Activated T-cell treated with anti-CD3 and anti-CD28 coated beads, Interleukin-2, amount 50 U/mL, for 72 hours (primary cell): ENCODE measurements at places on chromosomes 3 and 15. TPM values are rescaled to one million over a fixed set of nuclear protein-coding genes. Genes with fewer than 3 reads are reported as not detected.

DNA sequence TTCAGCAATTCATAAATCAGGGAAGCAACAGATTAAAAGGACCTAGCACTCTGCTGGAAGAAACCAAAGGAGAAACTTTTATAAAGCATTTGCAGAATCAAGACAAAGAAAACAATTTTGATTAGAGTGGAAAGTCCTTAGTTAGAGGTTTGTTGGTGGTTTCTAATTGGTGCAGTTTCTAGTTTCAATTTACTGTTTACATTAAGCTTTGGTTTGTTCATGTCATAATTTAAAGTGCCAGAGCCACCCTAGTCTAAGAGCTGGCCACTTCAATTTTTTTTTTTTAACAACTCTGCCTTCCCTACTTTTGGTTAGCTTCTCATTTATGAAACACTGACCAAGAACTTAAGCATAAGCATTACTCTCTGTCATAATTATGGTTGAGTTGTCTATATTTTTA is 1428.2 kb upstream of the GBE1 start:
- no peak for DNase-seq

DNA sequence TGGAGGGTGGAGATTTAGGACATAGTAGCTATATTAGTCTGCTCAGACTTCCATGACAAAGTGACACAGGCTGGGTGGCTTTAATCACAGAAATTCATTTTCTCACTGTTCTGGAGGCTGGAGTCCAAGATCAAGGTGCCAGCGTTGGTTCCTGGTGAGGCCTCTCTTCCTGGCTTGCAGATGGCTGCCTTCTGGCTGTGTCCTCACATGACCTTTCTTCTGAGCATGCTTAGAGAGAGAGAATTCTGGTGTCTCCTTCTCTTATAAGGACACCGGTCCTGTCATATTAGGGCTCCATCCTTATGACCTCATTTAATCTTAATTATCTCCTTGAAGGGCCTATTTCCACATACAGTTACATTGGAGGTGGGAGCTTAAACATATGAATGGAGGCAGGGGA is 14.9 kb upstream of the SHC4 start:
- DNase-seq = no peak

- DNase-seq = no peak
Observed at GRCh38 chr3:72655131-72655551, 193.1 kb downstream of the SHQ1 start.

DNA sequence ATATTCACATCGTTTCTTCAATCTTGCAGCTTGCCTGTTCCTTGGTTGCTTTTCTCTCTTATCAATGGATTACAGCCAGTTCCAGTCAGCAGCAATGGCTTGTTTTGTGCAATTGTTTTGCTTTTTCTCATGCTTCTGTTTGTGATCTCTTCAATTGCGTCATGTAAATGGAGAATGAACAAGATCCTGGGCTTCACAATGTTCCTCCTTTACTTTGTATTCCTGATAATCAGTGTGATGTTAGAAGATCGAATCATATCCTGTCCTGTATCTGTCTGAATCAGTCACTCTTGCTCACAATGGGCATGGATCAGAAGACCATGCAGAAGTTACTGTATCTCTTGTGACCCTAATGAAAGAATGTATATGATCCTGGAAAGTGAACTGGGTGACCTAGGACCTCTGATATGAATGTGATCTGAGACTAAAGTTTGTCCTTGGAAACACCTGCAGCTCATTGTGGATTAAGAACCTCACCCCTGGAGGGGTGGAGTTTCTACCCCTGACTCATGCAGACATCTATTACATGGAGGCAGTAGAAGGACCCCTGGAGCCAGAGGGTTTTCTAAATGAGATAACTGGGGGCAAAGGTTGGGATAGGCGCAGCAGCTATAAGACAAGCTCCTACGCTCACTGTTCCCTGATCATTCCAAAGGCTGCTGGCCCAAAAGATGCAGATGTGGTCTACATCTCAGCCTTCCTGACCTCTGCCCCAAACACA is 32.2 kb downstream of the SLC24A1 start:
- DNase-seq = no peak

DNA sequence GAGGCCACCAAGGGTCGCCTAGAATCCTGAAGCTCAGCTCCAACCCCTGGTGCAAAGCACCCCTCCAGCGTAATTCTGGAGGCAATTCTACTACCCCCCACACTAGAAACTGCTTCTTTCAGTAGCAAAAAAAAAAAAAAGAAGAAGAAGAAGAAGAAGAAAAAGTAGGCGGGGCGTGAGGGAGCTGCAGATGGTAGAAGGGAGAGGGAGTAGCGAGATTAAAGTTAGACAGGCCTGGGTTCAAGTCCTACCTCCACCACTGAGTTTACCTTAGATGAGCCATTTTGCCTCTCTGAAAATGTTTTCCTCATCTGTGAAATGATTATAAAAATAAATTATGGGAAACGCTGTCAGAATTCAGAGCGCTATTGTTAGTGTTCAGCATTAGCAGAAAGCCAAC is 913 bp downstream of the FAM174B start:
- no peak for DNase-seq

GRCh38 chr15:89397653-89398023 is 63.0 kb upstream of the POLG start:
- DNase-seq = no peak

DNA sequence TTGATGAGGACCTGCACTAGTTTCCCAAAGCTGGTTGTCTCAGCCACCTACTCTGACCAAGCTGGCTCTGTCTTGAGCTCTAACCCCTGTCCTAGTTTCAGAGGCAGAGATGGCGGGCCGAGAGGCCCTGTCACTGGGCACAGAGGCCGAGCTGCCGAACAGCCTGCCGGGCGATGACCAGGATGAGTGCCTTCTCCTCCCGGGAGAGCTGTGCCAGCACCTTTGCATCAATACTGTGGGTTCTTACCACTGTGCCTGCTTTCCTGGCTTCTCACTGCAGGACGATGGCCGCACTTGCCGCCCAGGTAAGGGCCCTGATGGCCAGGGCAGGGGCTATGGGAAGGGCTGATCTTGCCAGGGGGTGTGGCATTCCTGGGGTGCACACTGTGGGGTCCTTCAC is 69.1 kb downstream of the FBLN2 start:
- no peak for DNase-seq

- no peak for DNase-seq
Observed at GRCh38 chr3:96960661-96961330, 146.4 kb downstream of the EPHA6 start.

GRCh38 chr15:66900586-66901310 is 164.7 kb upstream of the SMAD3 start:
- DNase-seq = no peak

GRCh38 chr3:81713031-81713430 is 48.4 kb downstream of the GBE1 start:
- DNase-seq = no peak

DNA sequence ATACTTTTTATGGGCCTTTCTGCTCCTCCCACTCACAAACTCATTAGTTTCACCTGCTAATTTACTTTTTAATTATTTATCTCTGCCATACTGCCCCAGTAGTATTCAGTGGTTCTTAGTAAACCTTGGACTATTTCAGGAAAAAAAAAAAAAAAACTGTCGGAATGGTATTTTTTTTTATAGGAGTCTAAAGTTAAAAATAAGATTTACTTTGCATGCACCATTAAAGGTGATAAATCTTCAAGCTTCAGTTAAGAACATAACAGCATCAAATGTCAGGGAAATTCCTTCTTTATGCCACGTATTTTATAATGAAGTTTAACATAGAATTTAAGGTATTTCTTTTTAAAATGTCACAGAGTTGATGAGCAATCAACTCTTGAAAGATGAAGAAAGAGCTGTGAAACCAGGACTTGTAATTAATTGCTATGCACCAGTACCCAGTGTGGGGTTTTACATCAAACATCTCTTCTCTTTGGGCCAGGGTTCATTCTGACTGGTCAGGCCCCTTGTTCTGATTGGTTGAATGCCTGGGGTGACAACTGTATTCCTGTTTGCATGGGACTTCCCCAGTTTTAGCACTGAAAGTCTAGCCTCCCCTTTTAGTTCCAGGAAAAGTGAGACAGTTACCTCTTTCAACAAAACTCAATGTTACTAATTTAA is 40.3 kb upstream of the PTPRG start:
- peak; percentile 66 for DNase-seq

DNA sequence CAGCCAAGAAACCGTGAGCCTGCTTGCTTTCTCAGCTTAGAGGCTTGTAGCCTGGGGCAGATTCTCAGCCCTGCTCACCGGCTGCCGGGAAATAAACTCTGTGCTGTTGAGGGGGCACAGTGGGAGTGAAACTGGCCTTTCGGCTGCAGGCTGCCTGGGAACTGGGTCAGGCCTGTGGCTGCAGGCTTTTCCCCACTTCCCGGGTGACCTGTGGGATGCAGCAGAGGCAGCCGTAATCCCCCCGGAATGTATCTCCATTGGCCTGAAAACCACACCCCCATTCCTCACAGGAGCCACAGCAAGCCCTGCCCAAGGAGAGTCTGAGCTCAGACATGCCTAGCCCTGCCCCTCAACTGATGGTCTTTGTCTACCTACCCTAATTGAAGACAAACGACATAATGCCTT is 110.9 kb downstream of the STXBP5L start:
- no peak for DNase-seq

GRCh38 chr3:198017090-198017489 is 57.1 kb downstream of the LMLN start:
- DNase-seq = no peak

DNA sequence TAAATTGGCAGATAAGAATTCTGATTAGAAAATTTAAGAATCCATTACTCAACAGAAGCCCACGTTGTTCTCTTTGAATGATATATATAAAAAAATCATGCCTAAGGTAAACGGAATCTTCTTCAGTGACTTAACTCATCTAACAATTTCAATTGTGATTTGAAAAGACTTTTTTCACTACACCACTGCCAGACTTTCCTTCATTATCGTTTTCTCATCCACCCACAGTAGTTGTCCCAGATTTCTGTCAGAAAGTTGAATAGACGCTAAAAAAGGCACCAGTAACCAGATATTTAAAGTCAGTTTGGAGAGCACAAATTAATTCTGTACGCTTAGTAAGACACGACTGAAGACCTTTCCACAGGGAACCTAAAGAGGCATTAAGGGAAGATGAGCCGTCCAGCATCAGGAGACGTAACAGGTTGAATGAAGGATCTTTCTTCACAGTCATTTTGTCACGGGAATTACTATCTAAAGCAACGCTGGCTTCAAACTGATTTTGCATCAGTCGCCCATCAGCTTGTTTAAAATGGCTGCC is 1.3 kb downstream of the HIGD1A start:
- no peak for DNase-seq

DNA sequence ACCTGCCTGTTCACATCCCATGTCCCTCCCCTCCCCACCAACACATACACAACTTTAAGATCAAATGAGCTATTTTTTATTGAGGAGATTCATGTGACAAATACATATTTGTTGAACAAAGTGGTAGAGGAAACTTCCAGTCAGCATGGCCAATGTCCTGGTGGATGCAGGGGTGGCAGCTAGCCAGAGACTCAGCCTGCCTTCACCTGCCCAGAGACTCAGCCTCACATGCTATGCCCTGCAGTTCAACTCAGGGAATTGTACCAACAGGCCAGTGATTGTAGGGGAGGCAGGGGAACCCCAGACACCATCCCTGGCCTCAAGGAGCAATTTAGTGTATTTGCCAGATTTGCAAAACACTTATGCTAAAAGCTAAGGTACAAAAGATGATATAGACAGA is 136.6 kb downstream of the OPA1 start:
- DNase-seq = no peak

- no peak for DNase-seq
Observed at GRCh38 chr3:23865595-23866396, 51.0 kb downstream of the NKIRAS1 start.

- no peak for DNase-seq
Observed at GRCh38 chr3:110958313-110959147, 113.1 kb upstream of the NECTIN3 start.

DNA sequence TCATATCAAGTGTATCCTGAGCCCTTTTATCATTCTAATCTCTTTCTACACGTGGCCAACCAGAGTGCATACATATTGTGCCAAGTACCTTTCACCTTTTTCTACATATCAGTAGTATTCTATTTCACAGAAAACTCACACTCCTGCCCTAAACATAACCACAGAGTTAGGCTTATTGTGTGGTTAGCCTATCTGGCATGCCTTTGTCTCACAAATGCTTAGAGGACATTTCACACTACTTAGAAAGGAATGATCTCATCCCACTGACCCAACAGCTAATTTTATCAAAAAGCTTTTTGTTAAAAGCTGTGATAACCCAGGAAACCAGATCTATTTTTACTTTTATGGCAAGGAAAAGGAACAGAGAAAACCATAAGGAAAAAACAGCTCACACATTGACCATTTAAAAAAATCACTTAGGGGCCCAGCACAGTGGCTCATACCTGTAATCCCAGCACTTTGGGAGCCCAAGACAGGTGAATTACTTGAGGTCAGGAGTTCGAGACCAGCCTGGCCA is 17.8 kb upstream of the MAP4 start:
- DNase-seq = no peak

DNA sequence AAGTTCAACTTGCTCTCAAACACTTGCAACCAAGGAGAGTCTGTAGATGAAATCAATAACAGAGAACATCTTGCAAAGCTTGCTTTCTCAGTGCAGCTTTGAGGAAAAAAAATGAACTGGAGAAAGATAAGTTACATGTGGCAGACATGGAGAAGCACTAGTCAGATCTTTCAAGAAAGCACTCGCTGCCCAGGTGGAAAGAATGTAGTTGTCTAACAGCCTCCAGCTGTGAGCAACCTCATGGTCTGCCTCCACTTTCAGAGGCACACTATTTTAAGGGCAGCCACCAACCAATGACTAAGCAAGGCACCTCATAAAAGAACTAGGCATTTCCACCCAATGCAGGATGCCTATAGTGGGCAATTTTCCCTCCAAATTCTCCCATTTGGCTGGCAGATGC is 125.4 kb upstream of the CPNE4 start:
- DNase-seq = no peak

The MKRN3 gene
- 2.1 TPM for total RNA-seq

The GPR27 gene
- total RNA-seq = 2.5 TPM

The STRIT1 gene
- total RNA-seq = not detected

The SAMMSON gene
- not detected for total RNA-seq

The CTXND1 gene
- not detected for total RNA-seq

The LINGO1 gene
- total RNA-seq = 0.17 TPM

The HESX1 gene
- 0.62 TPM for total RNA-seq

The ROPN1 gene
- not detected for total RNA-seq

The CHL1 gene
- not detected for total RNA-seq

The TTLL13 gene
- total RNA-seq = 0.24 TPM

The HRH1 gene
- total RNA-seq = 4.6 TPM

The SCN11A gene
- total RNA-seq = 0.44 TPM

The ANKRD63 gene
- not detected for total RNA-seq
